Activated naive CD4-positive, alpha-beta T cell treated with Interleukin-2 at 50 U/mL for 16 hours (primary cell): ENCODE measurements at places on chromosomes 12 and 14.

- no peak for DNase-seq
These were observed 102.6 kb upstream of the PRB2 start for GRCh38 chr12:11497995-11498394.

DNA sequence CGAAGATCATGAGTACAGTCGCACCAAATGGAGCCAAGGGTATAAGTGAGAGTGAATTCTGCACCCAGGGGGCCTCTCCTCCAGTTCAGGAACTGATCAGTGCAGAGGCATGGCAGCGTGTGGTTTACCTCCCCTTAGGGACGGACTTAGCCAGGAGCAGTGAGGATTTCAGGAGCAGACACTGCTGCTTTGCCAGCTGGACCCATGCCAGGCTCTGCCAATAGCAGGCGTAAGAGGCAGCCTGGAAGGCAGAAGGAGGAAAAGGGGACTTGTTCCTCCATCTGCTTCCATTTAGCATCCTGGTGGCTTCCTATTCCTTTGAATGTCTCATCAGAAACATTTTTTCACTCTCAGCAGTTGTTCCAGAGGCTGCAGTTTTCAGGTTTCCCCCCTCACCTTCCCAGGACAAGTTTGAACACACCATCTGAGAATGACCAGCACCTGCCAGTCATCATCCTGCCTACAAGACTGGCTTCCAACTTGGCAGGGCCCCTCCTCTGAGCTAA is 137.0 kb upstream of the LMNTD1 start:
- no peak for DNase-seq

- DNase-seq: no peak
These were observed 47.3 kb downstream of the PTCSC3 start for GRCh38 chr14:36129181-36129580.

DNA sequence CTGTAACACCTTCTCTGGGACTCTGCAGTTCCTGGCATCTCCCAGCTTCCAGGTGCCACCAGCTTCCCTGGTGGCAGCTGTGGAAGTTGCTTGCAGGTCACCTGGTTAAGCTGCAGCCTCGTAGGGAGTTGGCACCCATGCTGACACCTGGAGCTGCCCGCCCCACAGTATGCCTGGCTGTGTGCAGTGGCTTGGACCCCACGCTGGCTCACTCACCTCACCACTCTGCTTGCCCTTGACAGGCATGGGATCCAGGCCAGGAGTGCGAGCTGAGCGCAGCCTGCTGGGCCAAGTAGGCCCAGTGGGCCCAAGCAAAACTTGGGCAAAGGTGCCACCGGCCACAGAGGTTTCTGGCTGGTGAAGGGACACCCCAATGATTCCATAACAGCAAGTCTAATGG is 48.5 kb downstream of the EGLN3 start:
- DNase-seq: no peak

DNA sequence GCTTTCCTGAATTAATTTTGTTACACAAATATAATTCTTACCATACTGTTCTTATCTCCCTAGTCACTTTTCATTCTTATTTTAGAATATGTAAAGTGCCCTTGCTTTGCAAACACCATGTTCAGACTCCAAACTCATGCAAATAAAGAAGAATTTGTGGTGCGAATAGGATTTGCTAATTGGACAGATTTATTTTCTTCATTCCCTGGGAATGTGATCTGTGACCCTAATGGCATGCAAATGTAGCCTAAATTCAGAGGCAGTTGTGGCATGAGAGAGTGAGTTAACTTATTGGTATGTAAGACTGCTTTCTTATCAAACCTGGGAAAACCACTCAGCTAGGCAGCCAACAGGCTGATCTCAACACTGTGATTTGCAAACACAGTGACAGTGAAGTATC is 10.0 kb downstream of the CAPZA3 start:
- no peak for DNase-seq

GRCh38 chr12:67388331-67389138 is 119.4 kb downstream of the CAND1 start:
- no peak for DNase-seq

DNA sequence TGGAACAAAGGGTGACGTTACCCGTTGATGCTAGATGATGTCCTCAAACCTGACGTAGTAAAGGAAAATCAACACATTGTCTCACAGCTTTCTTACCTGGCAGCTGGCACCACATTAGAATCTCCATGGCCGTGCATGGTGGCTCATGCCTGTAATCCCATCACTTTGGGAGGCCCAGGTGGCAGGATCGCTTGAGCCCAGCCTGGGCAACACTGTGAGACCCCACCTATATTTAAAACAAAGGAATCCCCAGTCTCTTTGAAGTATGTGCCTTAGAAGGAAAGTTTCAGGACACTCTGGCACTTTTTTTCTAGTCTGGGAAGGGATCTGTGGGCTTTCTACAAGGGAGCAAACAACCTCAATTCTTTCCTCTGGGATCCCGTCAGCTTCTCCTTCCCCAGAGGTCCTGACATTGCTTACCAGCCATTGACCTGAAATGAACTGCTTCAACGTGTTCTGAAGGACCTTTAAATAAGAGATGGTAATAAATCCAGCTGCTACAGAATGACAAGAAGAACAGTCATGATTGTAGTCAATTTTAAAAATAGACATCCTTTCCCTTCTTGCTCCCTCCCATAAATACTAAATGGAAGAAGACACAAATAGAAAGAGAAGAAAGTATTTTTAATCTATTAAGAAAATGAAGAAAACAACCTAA is 33.7 kb upstream of the TTC7B start:
- no peak for DNase-seq

DNA sequence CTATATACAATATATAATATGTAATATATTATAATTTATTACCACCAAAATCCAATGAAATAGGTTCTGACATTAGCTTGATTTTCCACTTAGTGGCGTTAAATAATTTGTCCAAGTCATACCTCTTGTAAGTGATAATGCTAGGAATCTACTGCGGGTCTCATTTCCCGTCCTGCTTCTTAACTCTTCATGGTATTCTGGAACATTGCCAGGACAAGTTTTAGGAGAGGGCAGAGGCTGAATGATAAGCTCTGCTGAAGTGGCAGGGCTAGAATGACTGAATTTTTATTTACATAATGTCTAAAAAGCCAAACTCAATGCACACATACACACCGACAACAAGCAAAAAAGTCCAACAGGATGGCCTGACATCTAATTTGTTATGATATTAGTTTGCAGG is 70.4 kb upstream of the PTPRQ start:
- DNase-seq: no peak

- no peak for DNase-seq
These were observed 209.7 kb upstream of the CDKN3 start for GRCh38 chr14:54186821-54187763.

DNA sequence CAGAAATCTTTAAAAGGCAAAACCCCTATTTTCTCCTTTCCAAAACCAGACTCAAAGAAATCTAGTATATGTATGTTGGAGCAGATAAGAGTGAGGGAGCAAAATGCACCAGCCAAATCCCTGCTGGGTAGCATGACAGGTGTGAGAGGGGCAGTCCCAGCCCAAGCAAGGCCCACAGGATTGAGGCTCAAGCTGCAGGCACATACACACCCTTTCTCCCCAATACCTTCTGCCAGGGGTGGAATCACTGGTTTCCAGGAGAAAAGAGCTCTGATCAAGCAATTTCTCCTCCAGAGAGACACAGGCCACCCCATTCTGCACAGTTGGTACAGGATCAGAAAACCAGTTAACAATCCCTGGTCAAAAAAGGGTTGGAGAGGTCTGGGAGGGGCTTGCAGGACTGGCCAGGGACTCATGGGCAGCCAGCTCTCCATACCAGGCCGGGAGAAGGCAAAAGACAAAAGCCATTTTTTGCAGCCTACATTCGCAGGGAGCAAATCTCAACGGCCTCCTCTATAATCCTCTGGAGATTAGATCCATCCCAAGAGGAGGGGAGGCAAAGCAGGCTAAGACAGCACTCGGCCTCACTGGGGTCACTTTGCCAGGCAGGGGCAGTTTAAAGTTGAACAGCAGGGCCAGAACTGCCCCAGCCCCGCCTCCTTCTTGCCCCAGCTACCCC is 2.1 kb downstream of the KMT2D start:
- DNase-seq: no peak
